Osteoblast (primary cell): ENCODE measurements at places on chromosomes 12 and 14. TPM values are rescaled to one million over a fixed set of nuclear protein-coding genes. Genes with fewer than 3 reads are reported as not detected.

OGFOD2 gene
- total RNA-seq: 6.5 and 8.3 TPM in 2 replicates

TAS2R8 gene
- under 0.01 and 0.36 TPM in 2 replicates for total RNA-seq

ASIC1 gene
- 0.72 and 0.88 TPM in 2 replicates for total RNA-seq

TMEM263 gene
- 125 and 130 TPM in 2 replicates for total RNA-seq

AHNAK2 gene
- total RNA-seq: 30.8 and 31.8 TPM in 2 replicates

SERPINA10 gene
- not detected in 2 replicates for total RNA-seq

TSPAN8 gene
- total RNA-seq: under 0.01 TPM in 1 of 2 replicates, not detected in the other

NOPCHAP1 gene
- total RNA-seq: 4.3 and 4.4 TPM in 2 replicates

DYNC1H1 gene
- 332 and 340 TPM in 2 replicates for total RNA-seq

CLBA1 gene
- 11.5 and 12.3 TPM in 2 replicates for total RNA-seq

CCDC196 gene
- not detected in 2 replicates for total RNA-seq

- no peak for DNase-seq
These were observed 56.1 kb upstream of the MAP1LC3B2 start for GRCh38 chr12:116502989-116503496.

DNA sequence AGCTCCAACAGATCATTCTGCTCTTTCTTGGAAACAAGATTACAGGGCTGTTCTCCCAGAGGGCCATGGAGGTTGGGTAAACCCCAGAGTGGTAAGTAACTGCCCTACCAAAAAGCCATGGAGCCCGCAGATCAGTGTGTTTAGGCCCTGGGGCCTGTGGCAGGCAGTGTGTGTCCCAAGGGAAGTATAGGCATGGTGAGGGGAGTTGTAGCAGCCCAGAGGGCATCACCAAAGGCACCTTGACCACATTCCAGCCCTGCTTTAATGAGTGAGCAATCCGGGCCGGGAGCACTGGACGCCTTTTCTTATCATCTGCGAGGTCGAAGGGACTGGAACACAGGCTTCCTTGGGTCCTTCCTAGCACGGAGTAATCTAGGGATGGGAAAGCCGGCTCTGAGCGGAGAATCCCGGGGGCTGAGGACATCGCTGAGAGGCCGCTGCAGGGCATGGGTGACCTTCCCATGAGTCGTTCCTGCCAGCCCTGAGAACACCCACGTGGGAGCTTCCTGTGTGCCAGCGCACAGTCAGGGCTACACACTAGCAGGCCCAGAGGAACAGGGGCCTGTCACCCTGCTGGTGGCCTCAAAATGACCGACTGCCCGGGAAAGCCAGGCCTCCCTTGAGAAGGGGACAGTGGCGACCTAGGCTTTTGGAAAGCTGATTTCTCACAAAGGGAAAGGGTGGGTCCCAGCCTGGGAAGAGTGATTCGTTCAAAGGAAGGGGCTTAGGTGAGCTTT is 91.3 kb downstream of the NINJ2 start:
- DNase-seq: peak; percentile 88

DNA sequence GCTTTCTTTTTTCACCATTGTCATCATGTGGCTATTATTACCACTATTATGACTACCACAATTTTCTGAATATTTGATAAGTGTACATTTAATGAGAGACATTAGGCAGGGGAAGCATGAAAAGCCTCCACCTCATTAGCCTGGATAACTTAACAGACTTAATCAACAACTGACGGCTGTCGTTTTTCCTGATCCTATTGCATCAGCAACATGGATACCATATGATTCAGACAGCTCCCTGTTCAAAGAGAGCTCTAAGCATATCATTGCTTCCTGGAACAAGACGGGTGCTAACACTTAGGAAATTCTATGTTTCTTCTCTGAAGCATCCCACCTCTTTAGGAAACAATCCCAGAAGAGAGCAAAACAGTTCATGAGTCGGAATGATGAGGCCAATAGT is 765.2 kb downstream of the NOVA1 start:
- no peak for DNase-seq

GRCh38 chr12:122852336-122853275 is 17.3 kb downstream of the HIP1R start:
- peak; percentile 95 for DNase-seq

DNA sequence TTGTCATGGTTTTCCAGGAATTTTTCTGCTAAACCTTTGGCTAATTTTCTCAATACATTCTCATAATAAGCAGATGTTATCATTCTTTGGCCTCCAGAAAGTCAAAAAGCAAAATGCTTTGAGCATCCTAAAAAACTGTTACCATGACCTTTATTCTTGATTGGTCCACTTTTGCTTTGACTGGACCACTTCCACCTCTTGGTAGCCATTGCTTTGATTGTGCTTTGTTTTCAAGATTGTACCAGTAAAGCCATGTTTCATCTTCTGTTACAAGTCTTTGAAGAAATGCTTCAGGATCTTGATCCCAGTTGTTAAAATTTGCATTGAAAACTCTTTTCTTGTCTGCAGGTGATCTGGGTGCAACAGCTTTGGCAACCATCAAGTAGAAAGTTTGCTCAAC is 180.1 kb downstream of the DUSP6 start:
- DNase-seq: no peak

DNA sequence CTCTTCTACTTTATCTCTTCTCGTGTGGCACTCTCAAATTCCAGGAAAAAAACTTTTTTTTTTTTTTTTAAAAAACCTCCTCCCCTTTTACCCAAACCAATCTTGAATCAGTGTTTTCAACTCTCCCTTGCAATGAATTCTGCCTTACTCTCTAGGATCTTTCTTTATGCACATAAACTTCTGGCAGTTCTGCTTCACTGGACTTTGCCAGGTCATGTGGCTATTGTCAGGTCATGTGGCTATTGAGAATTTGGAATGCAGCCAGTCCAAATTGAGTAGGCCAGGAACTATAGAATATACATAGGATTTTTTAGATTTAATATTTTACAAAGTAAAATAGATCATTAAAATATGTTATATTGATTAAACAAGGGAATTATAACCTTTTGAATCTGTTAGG is 218.2 kb downstream of the TMTC3 start:
- DNase-seq: no peak

GRCh38 chr12:64667793-64668192 is 57.5 kb downstream of the RASSF3 start:
- no peak for DNase-seq

DNA sequence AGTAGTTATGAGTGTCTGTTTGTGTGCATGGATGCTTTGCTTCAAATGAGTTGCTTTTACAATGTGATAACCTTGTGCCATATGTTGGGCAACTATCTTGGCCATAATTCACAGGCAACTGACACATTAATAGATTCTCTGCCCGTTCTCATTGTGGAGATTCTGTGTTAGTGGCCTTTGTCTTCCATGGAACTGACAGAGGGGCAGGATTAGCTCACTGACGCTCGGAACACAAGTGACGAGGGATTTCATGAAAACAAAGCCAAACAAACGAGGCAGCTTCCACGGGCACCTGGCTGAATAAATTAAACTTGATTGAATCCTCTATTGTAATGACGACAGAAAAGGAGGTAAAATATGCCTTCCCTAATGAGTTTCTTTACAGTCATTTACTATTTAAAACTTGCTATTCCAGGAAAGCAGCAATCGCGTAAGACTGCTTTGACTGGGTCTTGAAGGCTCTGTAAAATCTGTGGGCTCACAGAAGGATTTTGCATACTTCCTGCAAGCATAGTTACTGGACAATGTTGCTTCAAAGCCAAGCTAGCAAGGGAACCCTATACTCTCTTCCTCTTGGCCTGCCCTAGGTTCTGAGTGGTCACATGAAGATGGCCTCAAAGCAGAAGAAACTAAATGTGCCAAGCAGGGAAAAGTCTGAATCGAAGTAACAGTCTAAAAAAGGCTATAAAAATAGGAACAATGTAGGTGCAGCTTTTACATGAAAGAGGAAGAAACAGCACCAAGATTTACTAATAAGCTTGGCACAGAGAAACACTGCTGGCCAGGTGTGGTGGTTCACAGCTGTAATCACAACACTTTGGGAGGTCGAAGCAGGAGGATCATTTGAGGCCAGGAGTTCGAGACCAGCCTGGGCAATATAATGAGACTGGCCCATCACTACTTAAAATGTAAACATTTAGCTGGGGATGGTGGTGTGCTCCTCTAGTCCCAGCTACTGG is 28.1 kb upstream of the SINHCAF start:
- peak; percentile 2 for DNase-seq

- no peak for DNase-seq
These were observed 3.1 kb downstream of the C14orf39 start for GRCh38 chr14:60482743-60483142.

DNA sequence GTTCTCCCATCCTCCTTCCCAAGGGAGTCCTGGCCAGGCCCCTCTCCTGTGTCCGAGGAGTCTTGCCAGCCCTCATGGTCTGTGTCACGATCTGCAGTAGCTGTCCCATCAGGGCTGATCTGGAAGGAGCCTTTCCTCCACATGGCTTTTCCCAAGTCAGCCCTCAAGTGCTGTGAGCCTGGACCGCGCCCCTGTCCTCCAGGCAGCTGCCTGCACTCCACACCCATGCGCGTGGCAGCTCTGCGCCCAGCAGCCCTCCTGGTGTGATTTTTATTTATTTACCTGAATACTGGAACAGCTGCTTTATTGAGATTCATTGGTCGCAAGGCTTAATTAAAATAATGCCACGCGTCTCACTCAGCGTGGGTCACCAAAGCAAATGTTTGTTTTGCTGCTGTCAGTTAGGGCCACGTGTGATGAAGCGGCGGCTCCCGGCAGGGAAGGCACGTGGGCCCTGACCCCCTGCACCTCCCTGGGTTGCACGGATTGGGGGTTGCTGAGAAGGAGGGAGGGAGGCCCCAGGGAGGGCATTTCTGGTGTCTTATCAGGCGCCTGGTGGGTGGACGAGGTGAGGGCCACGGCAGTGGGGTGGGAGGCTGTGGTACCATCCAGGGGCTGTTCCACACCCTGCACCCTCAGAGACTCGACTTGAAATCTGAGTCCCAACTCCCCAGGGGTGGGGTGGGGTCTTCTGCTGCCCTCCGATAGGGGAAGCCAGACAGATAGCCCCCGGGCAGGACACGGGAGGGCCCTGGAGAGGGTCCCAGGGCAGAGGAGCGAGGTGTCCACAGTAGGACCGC is 206.3 kb upstream of the C14orf180 start:
- DNase-seq: no peak

- peak; percentile 79 for DNase-seq
These were observed 84.7 kb downstream of the GALNT4 start for GRCh38 chr12:89439941-89440340.

- no peak for DNase-seq
These were observed 105.7 kb downstream of the PLEKHA5 start for GRCh38 chr12:19234981-19235871.

GRCh38 chr14:105935384-105935783 is 409.0 kb downstream of the TMEM121 start:
- no peak for DNase-seq

GRCh38 chr14:26594756-26595545 is 2.9 kb downstream of the NOVA1 start:
- DNase-seq: no peak

GRCh38 chr14:62369919-62370560 is 607.8 kb downstream of the SNAPC1 start:
- no peak for DNase-seq

DNA sequence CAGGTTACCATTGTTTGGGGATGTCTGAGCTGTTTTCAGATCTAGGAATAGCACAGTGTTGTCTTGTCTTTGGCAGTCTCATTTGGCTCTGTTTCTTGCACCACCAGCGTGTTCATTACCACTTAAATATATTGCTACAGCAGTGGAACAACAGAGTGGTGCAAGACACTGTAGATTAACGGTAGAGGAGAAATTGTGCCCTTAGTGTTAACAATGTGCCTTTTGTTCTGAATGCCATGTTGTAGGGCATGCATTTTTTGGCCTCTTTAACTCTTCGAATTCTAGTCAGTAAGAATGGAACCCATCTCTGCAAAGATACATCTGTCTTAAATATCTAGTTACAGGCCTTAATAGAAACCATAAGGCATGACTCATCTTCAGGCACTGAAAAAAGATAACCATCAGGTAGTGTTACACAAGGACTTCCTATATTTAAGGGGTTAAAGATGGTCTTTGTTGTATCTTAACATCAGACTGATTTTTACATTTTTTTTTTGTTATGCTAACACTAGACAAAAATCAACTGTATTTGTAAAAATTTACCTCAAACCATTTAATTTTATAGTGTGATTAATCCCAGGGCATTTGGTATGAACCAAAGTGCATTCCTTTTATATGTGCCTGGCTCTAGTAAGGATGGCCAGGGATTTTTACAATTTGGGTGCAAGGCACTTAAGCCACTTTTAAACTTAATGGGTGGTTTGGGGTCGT is 12.9 kb downstream of the DYRK2 start:
- no peak for DNase-seq

DNA sequence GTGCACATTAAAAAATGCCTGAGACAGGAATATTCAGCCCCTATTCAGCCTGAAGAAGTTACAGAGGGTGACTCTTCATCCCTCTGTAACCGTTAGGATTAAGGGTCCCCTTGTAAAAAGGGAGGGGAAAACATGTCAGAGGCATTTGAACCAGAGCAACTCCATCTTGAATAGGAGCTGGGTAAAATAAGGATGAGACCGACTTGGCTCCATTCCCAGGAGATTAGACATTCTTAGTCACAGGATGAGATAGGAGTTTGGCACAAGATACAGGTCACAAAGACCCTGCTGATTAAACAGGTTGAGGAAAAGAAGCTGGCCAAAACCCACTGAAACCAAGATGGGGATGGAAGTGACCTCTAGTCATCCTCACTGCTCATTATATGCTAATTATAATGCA is 19.9 kb upstream of the MDM1 start:
- DNase-seq: no peak

- peak; percentile 8 for DNase-seq
These were observed 129.9 kb downstream of the GALC start for GRCh38 chr14:87863047-87863446.

GRCh38 chr12:133264173-133264572 is 28.5 kb upstream of the ANHX start:
- DNase-seq: no peak

DNA sequence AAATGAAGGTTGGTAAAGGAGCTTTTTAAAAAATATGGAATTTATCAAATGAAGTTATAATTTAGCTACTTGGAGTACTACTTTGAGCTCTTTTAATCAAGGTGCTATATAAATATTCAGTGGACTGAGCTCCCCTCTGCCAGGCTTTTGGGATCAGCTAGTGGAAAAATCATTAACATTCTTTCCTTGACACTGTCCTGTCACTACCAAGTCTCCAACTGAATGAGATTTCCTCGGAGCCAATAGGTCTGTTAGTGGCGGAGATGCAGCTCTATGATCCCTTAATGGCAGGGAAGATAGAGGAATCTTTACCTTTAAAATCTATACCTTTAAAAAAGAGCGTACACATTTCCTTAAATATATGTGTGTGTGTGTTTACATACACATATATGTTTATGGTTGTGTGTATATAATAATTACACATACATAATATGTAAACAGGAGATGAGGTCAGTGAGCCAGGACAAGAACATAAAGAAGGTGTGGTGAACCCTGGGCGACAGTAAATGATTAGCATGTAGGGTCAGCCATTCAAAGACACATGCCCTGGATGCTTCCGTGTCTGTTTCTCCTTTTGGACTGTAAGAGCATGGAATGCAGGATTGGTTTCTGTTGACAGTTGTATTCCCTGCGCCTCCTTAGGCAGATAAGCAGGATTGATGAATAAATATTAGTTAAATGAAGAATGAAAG is 47.7 kb upstream of the ATP2A2 start:
- DNase-seq: no peak

GRCh38 chr12:109377139-109377685 is 29.5 kb downstream of the MYO1H start:
- DNase-seq: no peak
